ENCODE measurements at places on chromosomes 12 and 14. TPM values are rescaled to one million over a fixed set of nuclear protein-coding genes. Genes with fewer than 3 reads are reported as not detected.

DLK1 gene
- not detected for polyA plus RNA-seq

TESPA1 gene
- 0.26 TPM for polyA plus RNA-seq

GPR135 gene
- 0.52 TPM for polyA plus RNA-seq

RND1 gene
- 3.9 TPM for polyA plus RNA-seq

PRR4 gene
- polyA plus RNA-seq: 3.3 TPM

AMN gene
- 11.8 TPM for polyA plus RNA-seq

P2RX2 gene
- 1.4 TPM for polyA plus RNA-seq

ARHGEF40 gene
- 1.8 TPM for polyA plus RNA-seq

TAS2R50 gene
- polyA plus RNA-seq: not detected

DHRS2 gene
- polyA plus RNA-seq: 0.14 TPM

TMEM30B gene
- polyA plus RNA-seq: 14.1 TPM

BATF gene
- polyA plus RNA-seq: 2.0 TPM

KCNK10 gene
- 1.0 TPM for polyA plus RNA-seq

SOAT2 gene
- polyA plus RNA-seq: 0.16 TPM

EEF1AKMT3 gene
- polyA plus RNA-seq: 2.4 TPM

LMO3 gene
- 0.91 TPM for polyA plus RNA-seq

PPFIA2 gene
- polyA plus RNA-seq: 0.10 TPM
